Stimulated activated naive B cell treated with anti-CD40 and anti-IgM and Interleukin-4, amounts not matched to agents 10 μg/mL and 1 μg/mL and 100 μg/mL, for 72 hours (primary cell): ENCODE measurements at places on chromosomes 11 and 22.

GRCh38 chr11:61187505-61188130 is 15.7 kb upstream of the PGA3 start:
- DNase-seq = peak; percentile 67

- DNase-seq = no peak
Measured at GRCh38 chr11:69245491-69246345, 48.2 kb upstream of the MYEOV start.

GRCh38 chr22:35802885-35803284 is 85.2 kb downstream of the APOL5 start:
- no peak for DNase-seq

- DNase-seq = no peak
Measured at GRCh38 chr11:43712676-43713075, 32.1 kb downstream of the HSD17B12 start.

GRCh38 chr11:120828847-120829246 is 195.1 kb upstream of the TBCEL start:
- DNase-seq = no peak

DNA sequence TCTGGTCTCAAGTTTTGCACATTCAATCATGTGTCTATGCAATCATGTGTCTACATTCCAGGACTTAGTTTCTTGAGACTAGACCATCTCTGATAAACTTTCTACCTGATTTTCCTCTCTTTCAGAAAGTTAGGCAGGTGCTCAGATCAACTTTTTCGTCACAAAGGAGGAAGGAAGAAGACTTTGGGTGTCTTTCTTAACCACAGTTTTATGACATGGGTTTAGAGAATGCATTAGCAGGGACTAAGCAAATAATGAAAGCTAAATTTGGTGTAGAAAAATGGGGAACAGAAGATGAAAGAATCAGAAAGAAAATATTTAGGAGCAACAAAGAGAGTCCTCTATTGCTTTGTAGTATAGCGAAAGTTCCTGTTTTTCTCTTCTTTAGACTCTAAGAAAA is 7.7 kb upstream of the GLYATL1B start:
- no peak for DNase-seq

GRCh38 chr11:35602979-35603378 is 15.3 kb upstream of the FJX1 start:
- no peak for DNase-seq

- no peak for DNase-seq
Measured at GRCh38 chr11:71933141-71933933, 4.5 kb downstream of the RNF121 start.

- DNase-seq = no peak
Measured at GRCh38 chr11:62664405-62665074, 470 bp downstream of the C11orf98 start.

DNA sequence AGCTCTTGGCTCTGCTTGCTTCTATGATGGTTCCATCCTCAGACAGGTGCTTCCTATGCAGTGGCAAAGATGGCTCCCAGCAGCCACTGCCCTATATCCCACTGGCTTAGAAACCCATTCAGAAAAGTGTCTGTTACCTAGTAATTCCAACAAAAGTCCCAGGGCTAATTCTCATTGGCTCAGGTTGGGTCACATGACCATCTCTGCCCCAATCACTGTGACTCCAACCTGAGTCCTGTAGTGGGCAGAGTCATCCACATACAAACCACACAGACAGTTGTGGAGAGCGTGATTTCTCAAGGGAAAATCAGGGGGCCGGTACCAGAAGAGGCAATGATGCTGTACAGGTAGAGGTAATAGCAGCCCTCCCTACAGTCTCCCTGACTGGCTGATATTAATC is 67.5 kb downstream of the LHFPL7 start:
- no peak for DNase-seq

DNA sequence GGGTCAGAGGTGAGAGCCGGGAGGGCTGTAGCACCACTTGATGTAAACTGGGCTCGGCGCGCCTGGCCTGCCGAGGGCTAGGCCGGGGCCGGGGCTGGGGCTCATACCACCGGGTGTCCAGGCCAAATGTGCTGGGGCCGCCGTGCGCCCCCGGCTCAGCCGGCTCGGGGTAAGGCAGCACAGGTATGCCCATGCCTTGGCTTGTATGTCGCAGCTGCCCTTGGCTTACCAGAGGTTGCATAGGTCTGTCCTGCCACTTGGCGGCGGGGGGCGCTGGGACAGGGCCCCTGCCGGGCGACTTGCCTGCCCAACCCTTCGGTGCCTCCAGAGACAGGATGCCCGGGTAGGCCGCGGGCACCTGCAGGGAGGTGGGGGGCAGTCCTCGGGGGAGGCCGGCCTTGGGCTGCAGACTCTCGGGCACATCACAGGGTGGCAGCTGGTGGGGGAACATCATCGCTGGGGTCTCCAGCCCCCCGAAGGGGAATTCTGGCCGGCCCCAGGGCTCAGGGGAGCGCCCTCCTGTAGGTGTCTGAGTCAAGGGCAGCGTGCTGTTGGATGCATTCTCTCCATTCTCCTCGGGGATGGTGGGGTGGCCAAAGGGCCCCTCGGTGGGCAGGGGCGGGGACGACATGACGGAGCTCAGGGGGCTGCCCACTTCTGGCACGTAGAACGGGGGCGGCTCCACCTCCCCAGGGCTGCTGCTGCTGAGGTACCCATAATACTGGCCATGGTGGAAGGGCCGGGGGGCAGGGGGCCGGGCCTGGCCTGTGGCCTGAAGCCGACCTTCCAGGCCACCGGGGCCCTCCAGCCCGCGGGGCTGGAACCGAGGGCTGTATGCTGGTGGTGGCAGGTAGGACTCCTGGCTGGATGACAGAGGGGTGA is 36.4 kb downstream of the IGSF9B start:
- DNase-seq = no peak

GRCh38 chr11:8766988-8767374 is 84.4 kb downstream of the RPL27A start:
- DNase-seq = no peak

DNA sequence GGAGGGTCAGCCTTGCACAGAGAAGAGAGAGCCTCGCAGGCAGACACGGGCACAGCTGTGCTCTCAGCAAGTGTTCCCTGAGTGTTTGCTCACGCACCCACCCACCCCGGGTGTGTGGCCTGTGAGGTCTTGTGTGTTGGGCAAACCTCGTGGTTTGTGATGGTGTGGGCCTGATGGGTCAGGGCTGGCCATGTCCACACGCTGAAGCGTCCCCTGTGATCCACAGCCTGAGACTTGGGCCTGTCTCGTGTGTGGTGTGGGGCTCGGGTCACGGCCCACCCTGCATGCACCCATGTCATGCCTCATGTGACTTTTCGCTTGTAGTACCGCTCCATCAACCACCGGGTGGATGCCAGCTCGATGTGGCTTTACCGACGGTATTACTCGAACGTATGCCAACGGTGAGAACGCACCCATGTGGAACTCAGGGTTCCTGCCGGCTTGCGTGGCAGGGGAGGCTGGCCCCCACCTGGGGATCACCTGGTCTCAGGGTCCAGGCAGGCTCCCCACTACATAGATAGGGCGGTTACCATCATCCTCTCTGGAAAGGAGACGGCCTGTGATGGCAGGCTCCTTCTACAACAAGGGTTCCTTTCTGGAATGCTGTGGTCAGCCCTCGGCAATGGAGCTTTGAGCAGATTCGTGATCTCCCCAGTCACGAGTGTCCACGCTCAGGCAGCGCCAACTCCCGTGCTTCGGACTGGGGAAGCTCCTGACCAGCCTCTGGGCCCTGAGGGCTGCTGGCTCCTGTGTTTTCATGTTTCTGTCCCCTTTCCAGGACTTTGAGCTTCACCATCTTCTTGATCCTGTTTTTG is 5.9 kb downstream of the TPCN2 start:
- DNase-seq = no peak

DNA sequence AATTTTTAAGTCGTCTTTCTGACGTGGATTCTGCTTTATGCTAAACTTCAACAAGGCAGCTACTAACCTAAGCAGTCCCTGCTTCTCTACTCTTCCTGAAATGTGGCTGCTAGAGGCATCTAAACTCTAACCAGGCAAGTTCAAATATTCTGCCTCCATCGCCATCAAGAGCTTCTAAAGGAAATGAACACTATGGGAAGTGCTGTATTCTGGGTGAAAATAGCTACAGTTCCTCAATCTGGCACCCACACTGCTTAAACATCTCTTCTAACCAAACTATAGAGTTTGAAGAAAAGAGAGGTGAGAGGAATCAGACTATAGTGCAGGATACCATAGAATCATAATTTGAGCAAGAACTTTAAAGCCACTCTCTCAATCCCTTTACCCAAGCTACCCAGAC is 6.3 kb downstream of the NRIP3 start:
- no peak for DNase-seq

DNA sequence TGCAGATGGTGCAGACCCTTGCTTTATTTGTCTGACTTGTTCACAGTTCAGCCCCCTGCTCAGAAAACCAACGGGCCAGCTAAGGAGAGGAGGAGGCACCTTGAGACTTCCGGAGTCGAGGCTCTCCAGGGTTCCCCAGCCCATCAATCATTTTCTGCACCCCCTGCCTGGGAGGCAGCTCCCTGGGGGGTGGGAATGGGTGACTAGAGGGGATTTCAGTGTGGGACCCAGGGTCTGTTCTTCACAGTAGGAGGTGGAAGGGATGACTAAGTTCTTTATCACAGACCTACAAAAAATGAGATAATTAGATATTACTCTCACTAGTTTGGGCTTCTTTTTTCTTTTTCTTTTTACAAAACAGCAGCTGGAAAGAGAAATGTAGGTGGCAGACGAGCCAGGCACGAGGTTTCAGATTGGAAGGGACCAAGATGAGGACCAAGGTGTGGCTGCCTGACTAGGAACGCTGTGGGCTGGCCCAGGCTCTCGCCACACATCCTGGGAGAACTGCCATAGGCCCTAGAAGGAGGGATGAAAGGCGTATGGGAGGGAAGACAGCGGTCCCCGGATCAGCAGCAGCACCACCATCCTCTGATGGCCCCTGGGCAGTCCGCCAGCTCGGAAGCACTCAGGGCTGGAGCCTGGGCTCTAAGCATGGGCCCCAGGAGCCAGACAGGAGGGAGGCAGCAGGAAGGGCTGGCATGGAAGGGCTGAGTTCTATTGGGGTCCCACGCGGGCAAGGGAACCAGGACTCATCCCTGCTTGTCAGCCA is 14.2 kb downstream of the TXN2 start:
- DNase-seq = no peak
